ENCODE measurements at places on chromosomes 4 and X. TPM values are rescaled to one million over a fixed set of nuclear protein-coding genes. Genes with fewer than 3 reads are reported as not detected.

DNA sequence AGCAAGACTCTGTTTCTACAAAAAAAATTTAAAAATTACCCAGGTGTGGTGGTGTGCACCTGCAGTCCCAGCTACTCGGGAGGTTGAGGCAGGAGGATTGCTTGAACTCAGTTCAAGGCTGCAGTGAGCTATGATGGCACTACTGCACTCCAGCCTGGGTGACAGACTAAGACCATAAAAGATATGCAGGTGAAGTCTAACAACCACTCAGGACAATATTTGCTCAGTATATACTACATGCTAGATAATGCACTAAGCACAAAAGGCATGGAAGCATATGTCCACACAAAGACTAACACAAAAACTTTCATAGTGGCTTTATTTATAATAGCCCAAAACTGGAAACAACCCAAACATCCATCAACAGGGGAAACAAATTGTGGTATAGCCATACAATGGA lies 57.7 kb upstream of the TXK start:
- no peak for DNase-seq

GRCh38 chr4:60948008-60948407 lies 252.1 kb upstream of the ADGRL3 start:
- no peak for DNase-seq

The PAGE1 gene
- not detected for polyA plus RNA-seq

The BEX2 gene
- polyA plus RNA-seq: 0.14 TPM
